NCI-H526 treated with DMSO at 0.1 percent for 48 hours (cell line): ENCODE measurements at places on chromosomes 1 and 21.

GRCh38 chr1:83882906-83883305 is 116.0 kb downstream of the TTLL7 start:
- DNase-seq: peak; percentile 22

DNA sequence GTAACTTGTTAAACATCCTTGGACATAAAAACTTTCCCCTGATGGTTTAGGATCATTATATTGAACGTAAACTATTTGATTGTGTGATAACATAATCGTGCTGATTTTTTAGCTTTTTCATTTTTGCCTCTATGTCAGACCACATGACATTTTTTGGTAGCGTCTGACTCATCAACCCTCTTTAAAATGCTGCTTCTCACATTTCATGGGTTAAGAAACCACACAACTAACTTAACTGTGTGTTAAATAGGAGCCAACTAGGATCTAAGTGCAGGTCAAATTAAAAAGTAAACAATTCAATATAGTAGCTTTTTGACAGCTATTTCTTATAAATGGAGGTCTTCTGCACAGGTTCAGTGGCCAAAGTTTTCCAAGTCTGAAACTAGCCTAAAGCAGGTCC is 9.8 kb downstream of the BTG3 start:
- no peak for DNase-seq

- peak; percentile 26 for DNase-seq
Measured at GRCh38 chr1:51296383-51297357, 33.7 kb downstream of the TTC39A start.

DNA sequence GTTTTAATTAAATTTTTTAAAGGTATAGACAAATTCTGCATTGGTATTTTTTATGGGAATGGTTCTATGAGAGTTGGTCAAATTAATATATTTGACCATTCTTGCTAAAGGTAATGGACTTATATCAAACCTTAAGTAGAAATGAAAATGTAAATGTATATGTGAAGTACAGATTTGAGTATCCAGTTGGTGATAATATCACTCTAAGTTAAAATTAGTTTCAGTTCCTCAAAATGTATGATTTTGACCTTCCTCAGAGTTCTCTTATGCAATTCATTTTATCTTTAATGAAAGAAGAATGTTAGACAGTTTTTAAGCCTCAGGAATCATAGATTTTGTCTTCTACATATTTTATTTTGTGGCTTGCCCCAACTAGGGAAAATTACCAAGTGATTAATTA is 1291.5 kb upstream of the B3GALT2 start:
- DNase-seq: no peak

- DNase-seq: peak; percentile 88
Measured at GRCh38 chr1:41003640-41004220, 17.8 kb downstream of the SLFNL1 start.
